ENCODE measurements at places on chromosomes 6 and 20. TPM values are rescaled to one million over a fixed set of nuclear protein-coding genes. Genes with fewer than 3 reads are reported as not detected.

The ACSS1 gene
- total RNA-seq, result 5.5 TPM

DNA sequence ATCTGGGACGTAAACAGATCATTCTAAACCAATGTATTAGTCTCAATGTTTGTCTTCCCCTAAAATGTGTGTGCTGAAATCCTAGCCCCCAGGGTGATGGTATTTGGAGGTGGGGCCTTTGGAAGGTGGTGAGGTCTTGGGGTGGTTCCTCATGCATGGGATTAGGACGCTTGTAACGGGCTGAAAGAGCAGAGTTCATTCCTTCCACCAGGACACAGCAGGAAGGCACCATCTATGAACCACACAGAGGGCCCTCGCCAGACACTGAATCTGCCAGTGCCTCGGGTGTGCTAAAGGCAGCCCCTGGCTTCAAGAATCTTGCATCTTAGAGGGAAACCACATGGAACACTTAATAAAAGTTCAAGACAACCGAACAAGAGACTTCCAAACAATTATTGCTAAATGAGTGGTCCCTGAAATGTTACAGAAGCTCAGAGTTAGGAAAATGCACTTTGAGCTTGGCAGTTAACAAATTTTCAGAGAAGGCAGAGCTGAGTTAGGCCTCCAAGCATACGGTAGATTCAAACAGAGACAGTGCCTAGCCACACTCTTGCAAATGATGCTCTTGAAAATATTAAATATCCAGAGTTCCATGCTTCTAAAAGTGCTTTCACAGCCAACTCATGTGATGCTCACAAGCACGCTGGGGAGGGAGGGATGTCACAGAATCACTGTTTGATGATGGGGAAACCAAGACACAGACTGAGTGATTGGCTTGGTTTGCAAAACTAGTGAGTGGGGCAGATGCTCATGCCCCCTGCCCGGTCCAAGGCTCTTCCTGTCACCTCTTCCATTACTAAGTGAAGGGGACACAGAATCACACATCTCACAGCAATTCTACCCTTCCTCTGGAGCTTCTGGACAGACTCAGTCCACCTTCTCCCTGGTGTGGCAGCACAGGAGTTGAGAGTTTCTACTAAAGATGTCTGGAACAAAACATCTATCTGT, 27.4 kb downstream of the TBC1D7 start:
- DNase-seq, result no peak

The CPXM1 gene
- total RNA-seq, result 6.3 TPM

GRCh38 chr6:151350442-151351145, 40.8 kb downstream of the ZBTB2 start:
- no peak for DNase-seq

DNA sequence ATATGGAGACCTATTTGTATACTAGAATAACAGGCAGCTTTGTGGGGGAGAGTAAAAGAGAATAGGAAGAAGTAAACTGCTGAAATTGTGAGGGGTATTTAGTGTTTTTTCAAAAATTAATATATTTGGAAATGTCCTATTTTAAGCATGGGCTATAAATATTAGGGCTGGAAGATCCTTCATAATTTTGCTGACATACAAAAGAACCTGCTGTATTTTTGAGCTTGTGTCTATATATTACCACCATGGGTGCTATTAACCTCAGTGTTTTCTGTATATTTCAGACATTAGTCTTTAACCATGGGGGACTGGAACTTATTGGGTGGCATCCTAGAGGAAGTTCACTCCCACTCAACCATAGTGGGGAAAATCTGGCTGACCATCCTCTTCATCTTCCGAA, at the start of gene GJA10:
Gene GJA10 (plus strand): TSS at position 301 of the 400 bp plus-strand sequence. CDS start 0 bp downstream, at position 301.
- DNase-seq, result no peak

GRCh38 chr6:46172176-46172575, 1.4 kb upstream of the ENPP5 start:
- no peak for DNase-seq

- DNase-seq, result no peak
Measured at GRCh38 chr20:910132-910869, 5.8 kb downstream of the ANGPT4 start.

The SMLR1 gene
- total RNA-seq, result not detected
